ENCODE measurements at places on chromosomes 3 and 15.

DNA sequence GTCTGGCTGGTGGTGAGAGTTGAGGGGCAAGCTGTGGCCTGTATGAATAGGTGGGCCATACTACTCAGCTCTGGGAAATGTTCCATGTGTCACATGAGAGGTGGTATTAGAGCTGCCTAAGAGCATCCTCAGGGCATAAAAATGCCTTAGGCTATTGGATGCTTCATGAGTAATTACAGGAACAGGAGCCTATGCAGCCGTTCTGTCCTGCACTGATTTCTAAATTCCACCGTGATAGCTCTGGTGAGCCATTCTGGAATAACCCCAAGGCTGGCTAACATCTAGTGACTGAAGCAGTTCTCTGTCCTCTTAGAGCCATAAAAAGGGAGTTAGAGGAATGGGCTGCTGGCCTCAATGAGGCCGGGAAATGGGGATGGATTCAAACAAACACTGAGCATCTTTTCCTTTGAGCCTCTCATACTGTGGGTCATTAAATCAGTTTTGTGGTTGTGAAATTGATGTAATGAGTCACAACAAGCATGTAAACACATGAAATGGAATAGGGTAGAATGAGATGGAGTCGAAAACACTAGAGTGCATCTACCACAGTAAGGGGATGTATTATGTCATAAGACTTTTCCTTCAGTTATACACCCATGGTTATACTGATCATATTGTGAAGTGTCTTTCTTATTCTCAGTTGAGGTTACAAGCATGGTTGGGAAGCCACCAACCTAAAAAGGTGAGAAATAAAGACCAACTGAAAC lies 41.0 kb downstream of the DGKG start:
- DNase-seq, result no peak

DNA sequence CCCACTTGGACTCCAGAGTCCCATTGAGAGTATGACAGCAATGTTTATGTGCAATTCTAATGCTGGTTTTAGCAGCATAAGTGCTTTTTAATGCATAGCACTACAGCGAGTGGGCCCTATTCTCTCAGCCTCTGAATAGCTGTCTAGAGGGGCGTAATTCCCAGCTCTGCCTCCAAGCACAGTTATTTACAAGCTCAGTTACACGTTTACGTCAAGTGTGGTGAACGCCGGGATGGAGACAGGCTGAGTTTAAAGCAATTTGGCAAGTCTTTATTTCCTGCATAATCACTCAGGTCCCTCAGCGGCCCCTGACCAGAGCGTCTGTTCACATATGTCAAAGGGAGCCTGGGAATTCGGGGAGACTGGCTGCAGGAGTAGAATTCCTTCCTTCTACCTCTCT lies 43.9 kb downstream of the SOX14 start:
- DNase-seq, result no peak

DNA sequence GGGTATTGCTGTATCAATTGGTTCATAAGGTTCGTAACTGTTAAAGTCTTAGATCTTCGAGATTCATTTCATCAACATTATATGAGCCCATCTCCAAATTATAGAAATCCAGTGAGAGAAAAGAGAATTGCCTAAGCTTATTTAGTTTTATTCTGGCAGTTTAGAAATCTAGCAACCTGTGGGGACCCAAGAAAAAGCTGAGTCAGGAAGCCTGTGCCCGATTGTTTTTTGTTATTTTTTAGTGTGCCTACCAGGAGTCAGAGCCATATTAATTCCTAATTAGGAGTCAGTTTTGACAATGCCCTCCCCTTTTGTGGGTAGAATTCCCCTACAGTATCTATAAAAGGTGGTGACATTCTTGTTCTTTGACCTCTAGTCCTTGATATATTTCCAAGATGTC lies 59.6 kb downstream of the SPRED1 start:
- DNase-seq, result no peak

- DNase-seq, result no peak
Observed at GRCh38 chr3:194543550-194543949, 56.7 kb upstream of the ATP13A3 start.

- DNase-seq, result peak; percentile 43
Observed at GRCh38 chr15:38440353-38441129, 13.4 kb upstream of the FAM98B start.

- DNase-seq, result no peak
Observed at GRCh38 chr3:151351648-151352047, 22.3 kb upstream of the P2RY13 start.
